Memory B cell (primary cell): ENCODE measurements at places on chromosomes 12 and 14.

DNA sequence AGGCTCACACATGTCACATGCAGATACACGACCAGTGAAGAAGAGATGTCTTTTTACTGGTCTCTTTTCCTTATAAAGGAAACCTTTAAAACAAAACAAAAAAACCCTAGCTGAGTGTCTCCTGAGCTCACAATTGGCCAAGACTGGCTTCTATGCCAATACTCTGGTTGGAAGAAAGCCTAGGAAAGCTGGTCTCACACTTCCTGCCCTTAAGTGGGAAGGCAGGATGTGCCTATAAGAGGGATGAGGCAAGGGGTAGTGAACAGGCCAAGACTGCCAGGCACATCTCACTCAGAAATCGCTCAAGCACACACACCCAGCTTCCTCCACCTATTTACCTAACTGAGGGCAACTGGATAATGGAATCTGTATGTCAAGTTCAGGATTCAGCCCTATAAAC lies 50.0 kb downstream of the SOCS2 start:
- no peak for DNase-seq

DNA sequence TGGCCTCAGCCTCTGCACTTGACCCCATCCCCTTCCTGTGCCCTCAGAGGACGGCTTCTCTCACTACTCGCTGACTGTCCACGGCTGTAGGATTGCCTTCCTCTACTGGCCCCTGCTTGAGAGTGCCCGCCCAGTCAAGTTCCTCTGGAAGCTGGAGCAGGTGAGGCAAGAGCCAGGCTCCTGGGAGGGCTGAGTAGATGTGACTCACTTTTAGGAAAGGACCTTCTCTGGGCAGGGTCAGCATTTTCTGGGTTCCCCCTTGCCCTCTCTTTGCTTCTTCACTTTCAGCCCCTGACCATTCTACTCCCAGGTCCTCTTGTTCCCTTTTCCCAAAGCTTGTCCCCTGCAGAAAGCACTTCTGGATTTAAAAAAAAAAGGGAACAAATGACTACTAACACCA lies 7.7 kb downstream of the CLSTN3 start:
- DNase-seq = no peak

GRCh38 chr14:32366986-32367385 lies 37.9 kb downstream of the AKAP6 start:
- DNase-seq = no peak

DNA sequence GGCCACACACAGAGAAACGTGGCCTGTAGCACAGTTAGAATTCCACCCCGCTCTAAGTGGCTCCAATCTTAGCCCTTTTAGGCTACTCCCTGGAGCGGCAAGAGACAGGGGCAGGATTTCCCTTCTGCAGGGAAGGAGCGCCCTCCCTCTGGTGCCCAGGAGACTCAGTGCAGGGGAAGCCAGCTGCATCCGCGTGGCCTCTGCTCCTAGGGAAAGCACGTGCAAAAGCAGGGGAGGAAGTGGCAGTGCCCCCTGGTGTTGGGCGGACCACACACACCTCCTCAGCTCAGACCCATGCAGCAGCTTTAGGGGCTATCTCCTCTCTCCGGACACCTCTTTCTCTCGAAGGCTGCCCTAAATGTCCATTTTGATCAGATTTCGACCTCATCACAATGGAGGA lies 50.0 kb downstream of the SPRING1 start:
- DNase-seq = no peak

DNA sequence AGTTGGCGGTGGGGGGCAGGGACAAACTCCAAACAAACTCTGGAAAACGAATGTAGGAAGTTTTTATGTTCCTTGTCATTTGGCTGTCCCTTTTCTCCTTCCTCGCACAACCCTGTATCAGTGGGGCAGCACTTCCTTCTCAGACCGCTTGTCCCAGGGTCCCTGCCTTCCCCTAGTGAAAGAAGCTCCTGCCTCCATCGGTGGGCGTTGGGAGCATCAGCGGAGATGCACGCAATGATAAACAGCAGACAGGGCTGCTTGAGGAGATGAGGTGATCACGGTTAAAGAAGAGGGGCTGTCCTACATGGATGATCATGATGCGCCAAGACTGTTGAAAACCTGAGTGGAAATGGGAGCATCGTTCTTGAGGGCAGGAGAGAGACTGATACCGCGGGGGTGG lies 620 bp downstream of the C1S start:
- no peak for DNase-seq

GRCh38 chr12:40106202-40106533 lies 287 bp upstream of the SLC2A13 start:
- no peak for DNase-seq

DNA sequence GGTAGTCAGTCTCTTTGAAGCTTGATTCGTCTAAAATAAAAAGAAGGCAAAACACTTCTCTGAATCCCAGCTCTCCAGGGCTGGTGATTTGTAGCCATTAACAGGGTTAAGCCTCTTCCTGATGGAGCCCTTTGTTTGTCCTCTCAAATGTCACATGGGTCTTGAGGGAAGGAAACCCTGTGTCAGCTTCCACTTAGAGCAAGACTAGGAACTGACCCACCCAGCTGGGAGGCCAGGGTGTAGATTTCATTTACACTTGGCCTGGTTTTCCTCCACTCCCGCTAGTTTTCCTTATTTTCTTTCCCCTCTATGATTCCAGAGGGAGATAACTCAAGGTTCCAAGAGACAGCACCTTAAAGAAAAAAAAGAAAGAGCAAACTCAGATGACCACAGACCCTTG lies 230.5 kb upstream of the EGLN3 start:
- DNase-seq = no peak

- no peak for DNase-seq
These were observed 166.2 kb downstream of the ADGRD1 start for GRCh38 chr12:131119936-131120335.
